ENCODE measurements at places on chromosomes 13 and 19. TPM values are rescaled to one million over a fixed set of nuclear protein-coding genes. Genes with fewer than 3 reads are reported as not detected.

The PRR22 gene
- 0.22 TPM for total RNA-seq

The OR7D2 gene
- not detected for total RNA-seq

The CFD gene
- total RNA-seq, result 1.2 TPM

The MISP3 gene
- not detected for total RNA-seq

The PGPEP1 gene
- total RNA-seq, result 12.1 TPM

The MEIOSIN gene
- total RNA-seq, result not detected

The KLK3 gene
- total RNA-seq, result not detected

The FRY gene
- total RNA-seq, result 90.0 TPM

The FAM216B gene
- not detected for total RNA-seq

The PPM1N gene
- not detected for total RNA-seq

The GGN gene
- not detected for total RNA-seq

The ATXN8OS gene
- not detected for total RNA-seq

The MTUS2 gene
- total RNA-seq, result not detected

DNA sequence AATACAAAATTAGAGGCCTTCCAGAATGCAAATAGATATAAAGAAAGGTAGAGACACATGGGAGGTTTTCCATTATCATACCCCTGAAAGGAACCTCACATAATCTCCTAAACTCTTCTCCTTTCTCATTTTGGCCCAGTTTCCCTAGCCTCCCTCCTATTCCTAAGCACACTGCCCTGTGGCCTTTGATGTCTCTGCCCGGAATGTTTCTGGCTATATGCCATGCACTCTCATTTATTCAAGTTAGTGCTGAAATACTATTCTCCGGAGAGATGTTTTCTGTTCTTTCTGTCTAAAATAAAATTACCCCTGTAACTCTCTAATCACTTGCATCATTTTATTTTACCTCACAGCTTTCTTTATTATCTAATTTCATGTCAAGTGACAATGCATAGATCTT is 1287.7 kb downstream of the SLITRK5 start:
- DNase-seq, result no peak

DNA sequence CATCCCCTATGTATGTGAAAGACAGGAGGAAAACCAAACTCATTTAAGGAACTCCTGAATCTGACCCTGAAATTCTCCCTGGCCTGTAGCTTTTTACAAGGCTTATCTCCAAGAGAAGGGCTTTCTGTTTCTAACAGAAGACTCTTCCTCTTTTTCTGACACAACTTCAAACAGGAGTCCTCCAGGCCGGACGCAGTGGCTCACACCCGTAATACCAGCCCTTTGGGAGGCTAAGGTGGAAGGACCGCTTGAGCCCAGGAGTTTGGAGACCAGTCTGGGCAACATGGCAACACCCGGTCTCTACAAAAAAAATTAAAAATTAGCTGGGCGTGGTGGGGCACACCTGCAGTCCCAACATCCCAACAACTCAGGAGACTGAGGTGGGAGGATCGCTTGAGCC is 41.9 kb downstream of the CARS2 start:
- DNase-seq, result no peak

DNA sequence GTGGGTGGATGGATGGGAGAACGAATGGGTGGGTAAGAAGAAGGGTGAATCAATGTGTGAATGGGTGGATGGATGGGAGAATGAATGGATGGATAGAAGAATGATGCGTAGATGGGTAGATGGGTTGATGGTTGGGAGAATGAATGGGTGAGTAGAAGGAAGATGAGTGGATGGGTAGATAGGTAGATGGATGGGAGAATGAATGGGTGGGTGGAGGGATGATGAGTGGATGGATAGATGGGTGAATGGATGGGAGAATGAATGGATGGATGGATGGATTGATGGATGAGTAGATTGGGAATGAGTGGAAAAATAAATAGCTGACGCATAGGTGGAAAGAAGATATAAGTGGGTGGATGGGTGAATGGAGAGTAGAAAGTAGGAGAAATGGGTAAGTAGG is 16.5 kb downstream of the VSTM2B start:
- DNase-seq, result no peak

- DNase-seq, result no peak
Observed at GRCh38 chr13:77185721-77186120, 141.2 kb downstream of the MYCBP2 start.

- DNase-seq, result no peak
Observed at GRCh38 chr13:97004096-97004876, 10.0 kb upstream of the OXGR1 start.

DNA sequence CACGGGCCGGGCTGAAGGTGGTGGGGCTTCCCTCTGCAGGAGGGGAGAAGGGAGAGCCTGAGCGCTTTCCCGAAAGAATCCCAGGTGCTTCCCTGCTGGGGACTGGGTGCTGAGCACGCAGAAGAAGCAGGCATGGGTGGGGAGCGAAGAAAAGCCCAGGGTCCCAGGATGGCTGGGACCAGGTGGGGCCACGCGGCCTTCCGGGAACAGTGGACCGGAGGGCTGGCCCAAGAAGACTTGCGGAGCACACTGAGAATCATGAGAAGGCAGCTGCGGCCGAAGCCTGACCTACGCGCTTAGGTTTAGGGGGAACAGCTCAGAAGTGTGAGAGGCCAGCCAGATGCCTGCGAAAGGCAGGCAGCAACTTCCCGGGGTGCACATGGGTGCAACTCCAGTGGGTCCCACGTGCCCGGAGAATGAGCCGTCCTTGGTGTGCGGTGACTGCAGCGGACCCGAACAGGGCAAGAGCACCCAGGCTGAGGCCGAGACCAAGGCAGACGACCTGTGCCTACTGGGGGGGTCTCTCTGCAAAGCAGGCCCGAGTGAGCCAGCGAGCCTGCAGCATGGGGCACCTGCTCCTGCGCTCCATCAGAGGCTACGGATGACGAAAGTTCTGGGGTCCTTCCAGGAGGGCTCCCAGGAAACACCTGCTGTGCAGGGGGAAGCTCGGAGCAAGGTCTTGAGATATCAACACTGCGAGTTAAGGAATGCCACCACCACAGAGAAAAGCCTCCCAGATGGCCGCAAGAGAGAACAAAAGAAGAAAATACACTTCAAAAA is 52.4 kb downstream of the MLLT1 start:
- no peak for DNase-seq

- no peak for DNase-seq
Observed at GRCh38 chr13:40581277-40581579, 85.2 kb downstream of the FOXO1 start.

GRCh38 chr19:51507192-51507591 is 5.6 kb upstream of the SIGLEC12 start:
- DNase-seq, result no peak

DNA sequence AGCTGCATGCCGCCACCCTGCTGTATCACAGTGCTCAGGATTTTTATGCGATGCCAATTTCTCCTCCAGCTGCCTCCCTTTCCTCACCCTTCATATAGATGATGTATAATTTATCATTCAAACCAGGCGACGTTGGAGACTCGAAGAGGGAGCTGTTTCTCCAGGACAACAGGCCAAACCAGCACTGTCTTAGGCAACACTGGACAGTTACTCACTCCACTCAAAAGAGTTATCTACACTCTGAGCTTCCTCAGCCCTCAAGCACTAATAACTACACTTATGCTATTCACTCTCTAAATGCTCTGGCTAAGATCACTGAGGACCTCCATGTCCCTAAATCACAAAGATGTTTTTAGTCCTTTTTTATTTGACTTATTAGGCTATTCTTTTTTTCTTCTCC is 87.3 kb upstream of the RFC3 start:
- DNase-seq, result no peak

DNA sequence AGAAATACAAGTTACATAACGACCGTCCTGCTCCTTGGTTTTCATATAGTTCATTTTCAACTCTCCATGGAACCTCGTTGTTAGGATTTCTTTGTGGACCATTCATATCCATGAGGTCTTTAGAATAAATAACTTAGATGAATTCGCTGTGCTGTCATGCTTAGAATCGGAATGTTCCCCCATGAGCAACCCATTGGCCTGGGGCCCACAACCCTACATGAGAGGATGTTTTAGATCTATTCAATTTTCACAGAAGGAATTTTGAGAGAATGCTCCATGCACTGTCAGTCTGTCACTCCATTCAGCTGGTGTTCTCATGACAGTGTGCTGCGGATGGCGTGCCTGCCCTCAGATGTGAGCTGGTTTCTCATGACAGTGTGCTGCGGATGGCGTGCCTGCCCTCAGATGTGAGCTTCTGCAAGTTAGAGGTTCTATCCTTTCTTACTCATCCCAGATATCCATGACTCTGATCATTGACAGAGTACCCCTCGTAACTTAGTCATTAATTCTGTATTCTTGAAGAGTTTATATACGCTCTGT is 1193.1 kb downstream of the EFNB2 start:
- no peak for DNase-seq

DNA sequence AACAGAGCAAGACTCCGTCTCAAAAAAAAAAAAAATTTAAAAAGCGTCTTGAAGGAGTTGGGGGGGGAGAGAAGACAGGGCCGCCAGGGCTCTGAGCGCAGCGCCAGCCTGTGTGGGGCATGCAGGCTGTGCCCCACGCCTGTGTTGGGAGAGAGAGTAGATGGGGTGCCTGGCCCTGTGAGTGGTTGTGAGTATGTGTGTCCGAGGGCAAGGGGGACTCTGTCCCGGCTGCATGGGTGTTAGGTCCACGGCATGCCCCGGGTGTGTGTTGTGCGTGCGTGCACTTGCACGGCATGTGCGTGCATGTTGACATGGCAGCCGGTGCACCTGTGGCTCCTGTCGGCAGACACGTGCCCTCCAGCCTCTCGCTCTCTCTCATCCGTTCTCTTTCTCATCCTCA is 3.4 kb downstream of the MAP2K7 start:
- no peak for DNase-seq

- peak; percentile 1 for DNase-seq
Observed at GRCh38 chr13:82002710-82003109, 1661.8 kb upstream of the SPRY2 start.

DNA sequence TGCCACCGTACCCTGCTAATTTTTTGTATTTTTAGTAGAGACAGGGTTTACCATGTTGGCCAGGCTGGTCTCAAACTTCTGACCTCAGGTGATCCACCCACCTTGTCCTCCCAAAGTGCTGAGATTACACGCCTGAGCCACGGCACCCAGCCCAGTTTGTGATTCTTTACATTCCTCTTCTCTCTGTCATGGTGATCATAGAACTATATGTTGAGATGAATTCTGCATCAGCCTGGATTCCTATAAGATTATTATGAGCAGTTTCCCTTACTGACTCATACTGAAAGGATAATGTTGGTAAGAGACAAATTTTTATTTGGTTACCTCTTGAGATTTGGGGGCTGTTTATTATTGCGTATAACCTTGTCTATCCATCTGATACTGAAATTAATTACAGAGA is 121.5 kb upstream of the CSNK1A1L start:
- DNase-seq, result no peak

- DNase-seq, result no peak
Observed at GRCh38 chr13:77737583-77738200, 40.2 kb downstream of the SLAIN1 start.

- DNase-seq, result peak; percentile 5
Observed at GRCh38 chr13:44540761-44541434, 35.2 kb downstream of the TSC22D1 start.

DNA sequence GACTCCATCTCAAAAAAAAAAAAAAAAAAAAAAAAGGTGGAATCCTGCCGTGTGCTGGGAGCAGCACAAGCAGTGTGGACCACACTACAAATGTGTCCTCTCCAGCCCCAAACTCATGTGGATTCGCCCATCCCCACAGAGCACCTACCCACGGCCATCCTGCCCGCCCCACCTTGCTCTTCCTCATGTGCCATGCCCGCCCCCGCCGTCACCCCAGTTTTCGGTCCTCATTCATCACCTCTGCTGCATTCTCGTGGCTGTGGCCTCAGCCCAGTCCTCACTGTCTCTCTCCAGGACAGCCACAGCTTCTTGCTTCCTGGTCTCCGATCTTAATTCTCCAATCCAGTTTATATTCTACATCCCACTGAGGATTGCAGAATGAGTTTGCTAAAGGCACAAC is 80.0 kb upstream of the TM9SF2 start:
- DNase-seq, result no peak

GRCh38 chr13:22235285-22235949 is 564.5 kb downstream of the FGF9 start:
- DNase-seq, result no peak

- DNase-seq, result no peak
Observed at GRCh38 chr13:51000571-51001260, 91.1 kb downstream of the RNASEH2B start.

DNA sequence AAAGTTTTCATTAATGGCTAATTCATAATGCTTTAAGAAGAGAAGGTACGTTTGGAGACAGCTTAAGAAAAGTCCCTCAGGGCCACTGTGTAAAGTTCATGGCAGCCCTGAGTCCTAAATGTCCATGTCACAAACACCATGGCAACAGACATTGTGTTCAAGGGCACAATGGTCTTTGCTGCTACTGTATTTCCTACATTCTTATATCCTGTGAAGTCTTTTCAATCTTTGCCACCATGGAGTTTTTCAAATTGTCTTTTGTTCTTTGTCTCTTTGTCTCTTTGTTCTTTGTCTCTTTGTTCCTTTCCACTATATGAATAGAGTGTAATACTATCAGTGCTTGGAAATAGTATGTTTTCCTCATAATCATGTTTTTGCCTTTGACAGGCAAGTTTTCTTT is 178.8 kb downstream of the VWA8 start:
- DNase-seq, result no peak

DNA sequence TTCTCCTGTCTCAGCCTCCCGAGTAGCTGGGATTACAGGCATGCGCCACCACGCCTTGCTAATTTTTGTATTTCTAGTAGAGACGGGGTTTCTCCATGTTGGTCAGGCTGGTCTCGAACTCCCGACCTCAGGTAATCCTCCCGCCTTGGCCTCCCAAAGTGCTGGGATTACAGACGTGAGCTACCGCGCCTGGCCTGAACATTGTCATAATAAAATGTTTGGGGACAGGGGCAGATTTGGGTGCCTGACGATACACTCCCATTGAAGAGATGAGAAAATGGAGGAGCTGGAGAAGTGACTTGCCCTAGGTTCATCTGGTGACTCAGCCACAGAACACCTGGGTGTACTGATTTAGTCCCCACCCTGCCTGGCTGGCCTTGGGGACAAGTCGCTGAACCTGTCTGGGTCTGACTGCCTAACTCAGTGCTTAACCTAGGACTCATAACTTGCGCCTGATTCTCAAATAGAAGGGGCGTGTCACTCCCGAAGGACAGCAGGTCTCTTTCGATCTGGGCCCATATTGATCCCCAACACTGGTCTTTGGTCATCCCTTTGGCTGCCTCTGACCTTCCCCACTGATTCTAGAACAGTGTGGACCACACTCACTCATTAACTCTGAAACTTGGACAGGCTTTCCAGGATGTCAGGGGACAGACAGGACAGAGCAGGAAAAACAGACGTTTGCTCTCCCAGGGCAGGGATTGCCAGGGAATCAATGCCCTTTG is 7.6 kb upstream of the BICRA start:
- DNase-seq, result no peak

- no peak for DNase-seq
Observed at GRCh38 chr19:5588441-5588840, 20.7 kb upstream of the TINCR start.

DNA sequence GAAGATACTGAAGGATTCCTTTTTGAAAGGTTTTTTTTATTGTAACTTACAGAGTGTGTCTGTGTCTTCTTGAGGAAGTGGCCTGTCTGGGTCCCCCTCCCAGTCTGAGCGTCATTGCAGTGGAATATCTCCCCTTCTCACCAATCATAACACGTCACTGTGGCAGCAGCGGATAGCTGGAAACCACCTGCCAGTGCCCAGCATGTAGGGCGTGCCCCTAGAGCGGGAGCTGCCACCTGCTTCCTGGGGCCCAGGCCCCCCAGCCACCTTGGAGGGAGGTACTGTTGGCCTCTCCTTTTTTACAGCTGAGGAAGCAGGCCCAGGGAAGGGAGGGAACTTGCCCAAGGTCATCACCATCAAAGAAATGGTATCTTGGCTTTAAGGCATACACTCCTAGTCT is 4.6 kb upstream of the DNM2 start:
- no peak for DNase-seq
